ENCODE measurements at places on chromosomes 5 and 9.

- no peak for DNase-seq
These were observed 157.5 kb downstream of the MAPKAP1 start for GRCh38 chr9:125549465-125549871.

GRCh38 chr5:69517763-69518212, 25.2 kb downstream of the OCLN start:
- no peak for DNase-seq

- no peak for DNase-seq
These were observed 37.7 kb downstream of the RGS3 start for GRCh38 chr9:113501129-113501686.

GRCh38 chr5:73103870-73104299, 16.5 kb upstream of the TMEM171 start:
- no peak for DNase-seq
